PC-3 (cell line): ENCODE measurements at places on chromosomes 3 and 15. TPM values are rescaled to one million over a fixed set of nuclear protein-coding genes. Genes with fewer than 3 reads are reported as not detected.

GRCh38 chr3:73401059-73401458, 223.7 kb downstream of the PDZRN3 start:
- H3K27me3 ChIP-seq = peaks cover 37% of the 10 kb centered on the region
- no peaks in the 10 kb centered on the region for H3K4me1 ChIP-seq
- no peak overlapping the region for H3K27ac ChIP-seq
- H3K36me3 ChIP-seq = no peaks in the 10 kb centered on the region

- H3K27me3 ChIP-seq = no peaks in the 10 kb centered on the region
- H3K36me3 ChIP-seq = no peaks in the 10 kb centered on the region
- H3K4me3 ChIP-seq = no peak overlapping the region
- DNase-seq = no peak
- H3K27ac ChIP-seq = no peak overlapping the region
- no peaks in the 10 kb centered on the region for H3K4me1 ChIP-seq
These were observed 13.9 kb upstream of the LRRC15 start for GRCh38 chr3:194383276-194383940.

DNA sequence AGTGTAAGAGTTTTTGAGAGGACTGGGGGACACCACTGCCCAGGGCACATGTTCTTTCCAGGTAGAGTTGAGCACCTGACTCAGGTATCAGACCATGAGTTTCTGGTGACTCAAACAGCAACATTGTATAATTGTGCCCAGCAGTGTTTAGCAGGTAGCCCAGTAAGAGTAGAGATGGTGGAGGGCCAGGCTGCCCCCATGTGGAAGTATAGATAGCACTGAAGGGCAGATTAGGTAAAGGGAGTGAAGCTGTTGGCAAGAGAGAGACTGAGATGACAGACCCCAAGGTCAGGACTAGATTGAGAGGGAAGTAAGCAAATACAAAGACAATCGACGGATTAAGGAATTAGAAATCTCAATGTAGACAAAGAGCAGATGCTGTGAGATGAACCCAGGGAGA, 74.6 kb downstream of the TRIM42 start:
- H3K27me3 ChIP-seq = no peaks in the 10 kb centered on the region
- H3K36me3 ChIP-seq = no peaks in the 10 kb centered on the region
- H3K4me1 ChIP-seq = no peaks in the 10 kb centered on the region
- H3K4me3 ChIP-seq = no peak overlapping the region
- DNase-seq = no peak

The TM4SF4 gene
- total RNA-seq = 0.23 and 0.40 TPM in 2 replicates
